Stimulated activated CD8-positive, alpha-beta memory T cell treated with anti-CD3 and anti-CD28 coated beads, Interleukin-12 subunit alpha, Interleukin-12 subunit beta, amount 100 ng/mL, for 1 hour (primary cell): ENCODE measurements at places on chromosomes 3 and 15.

- no peak for DNase-seq
These were observed 197.7 kb downstream of the CD47 start for GRCh38 chr3:107892955-107893624.

- no peak for DNase-seq
These were observed 29.2 kb downstream of the CADPS start for GRCh38 chr3:62845996-62846395.

GRCh38 chr15:33955945-33956344 lies 12.4 kb upstream of the CHRM5 start:
- no peak for DNase-seq

GRCh38 chr15:77480859-77481633 lies 60.4 kb downstream of the HMG20A start:
- DNase-seq: no peak

DNA sequence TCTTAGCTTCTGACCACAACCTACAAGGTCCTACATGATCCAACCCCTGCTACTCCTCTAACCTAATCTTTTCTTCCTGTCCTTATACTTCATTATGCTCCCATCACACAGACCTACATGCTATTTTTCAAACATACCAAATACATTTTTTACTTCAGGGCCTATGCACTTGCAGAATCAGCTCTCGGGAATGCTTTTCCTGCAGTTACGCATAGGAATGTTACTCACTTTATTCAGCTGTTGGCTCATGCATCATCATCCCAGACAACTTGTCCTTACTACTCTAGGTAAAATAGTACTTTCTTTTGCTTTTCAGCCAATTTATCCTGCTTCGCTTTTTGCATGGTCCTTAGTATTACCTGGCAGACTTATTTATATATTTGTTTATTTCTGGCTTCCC lies 105.6 kb downstream of the OXSM start:
- DNase-seq: no peak

GRCh38 chr3:106810300-106810875 lies 566.9 kb upstream of the CCDC54 start:
- DNase-seq: no peak

DNA sequence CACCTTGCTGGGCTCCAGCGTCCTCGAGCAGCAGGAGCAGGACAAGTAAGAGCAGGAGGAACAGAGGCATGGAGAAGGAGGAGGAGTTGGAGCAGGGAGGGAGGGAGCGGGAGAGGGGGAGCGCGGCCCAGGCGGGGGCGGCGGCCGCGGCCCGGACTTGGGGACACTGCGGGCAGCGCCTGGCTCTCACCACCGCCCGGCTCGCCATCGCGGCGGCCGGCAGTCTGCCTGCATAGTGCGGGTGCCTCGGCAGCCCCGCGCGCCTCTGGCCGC lies 440 bp downstream of the DCBLD2 start:
- no peak for DNase-seq

DNA sequence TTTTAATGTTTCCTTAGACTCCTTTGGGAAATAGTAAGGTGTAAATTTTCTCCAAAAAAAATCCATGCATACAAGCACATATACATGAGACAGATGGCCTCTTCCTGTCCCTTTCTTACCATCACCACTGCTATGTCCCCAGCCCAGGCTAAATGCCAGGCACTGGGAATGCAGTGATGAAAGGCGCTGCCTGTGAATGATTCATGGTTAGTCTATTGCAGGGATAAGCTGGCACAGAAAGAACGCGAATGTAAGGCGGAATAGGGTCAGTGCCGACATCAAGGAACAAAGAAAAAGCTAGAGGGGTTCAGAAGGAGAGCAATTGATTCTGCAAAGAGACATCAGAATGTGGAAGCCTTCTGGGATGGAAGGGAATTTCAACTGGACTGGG lies 36.2 kb upstream of the CFAP161 start:
- DNase-seq: no peak

DNA sequence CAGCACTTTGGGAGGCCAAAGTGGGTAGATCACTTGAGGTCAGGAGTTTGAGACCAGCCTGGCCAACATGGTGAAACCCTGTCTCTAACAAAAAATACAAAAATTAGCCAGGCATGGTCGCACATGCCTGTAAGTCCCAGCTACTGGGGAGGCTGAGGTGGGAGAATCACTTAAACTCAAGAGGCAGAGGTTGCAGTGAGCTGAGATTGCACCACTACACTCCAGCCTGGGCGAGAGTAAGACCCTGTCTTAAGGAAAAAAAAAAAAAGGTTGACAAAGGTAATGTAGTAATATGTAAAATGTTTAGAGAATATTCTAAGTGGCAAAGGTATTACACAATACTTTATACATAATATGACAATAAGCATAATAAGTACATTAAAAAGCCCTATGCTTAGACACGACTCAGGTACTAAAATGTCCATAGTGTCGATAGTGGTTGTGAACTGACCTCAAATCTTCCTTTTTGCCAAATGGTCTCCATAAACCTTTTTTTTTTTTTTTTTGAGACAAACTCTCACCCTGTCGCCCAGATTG lies 16.5 kb downstream of the RPN1 start:
- DNase-seq: no peak

DNA sequence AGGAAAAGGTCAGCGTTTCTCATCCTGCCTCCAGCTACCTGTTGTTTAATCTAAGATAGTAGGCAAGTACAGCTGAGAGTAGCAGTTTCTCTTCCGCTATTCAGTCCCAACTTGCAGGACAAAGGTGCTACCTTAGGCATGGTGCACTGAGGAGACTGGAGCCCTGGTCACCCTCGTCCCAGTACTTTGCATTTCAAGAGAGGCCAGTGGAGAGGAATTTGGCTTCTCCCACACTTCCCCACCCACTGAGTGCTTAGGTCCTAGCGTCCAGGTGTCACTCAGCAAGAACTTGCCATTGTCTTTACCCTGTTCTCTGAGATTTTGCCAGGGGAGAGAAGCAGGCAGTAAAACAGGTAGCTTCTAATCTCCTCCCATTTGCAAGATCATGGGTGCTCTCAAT lies 12.5 kb upstream of the RPN1 start:
- no peak for DNase-seq

DNA sequence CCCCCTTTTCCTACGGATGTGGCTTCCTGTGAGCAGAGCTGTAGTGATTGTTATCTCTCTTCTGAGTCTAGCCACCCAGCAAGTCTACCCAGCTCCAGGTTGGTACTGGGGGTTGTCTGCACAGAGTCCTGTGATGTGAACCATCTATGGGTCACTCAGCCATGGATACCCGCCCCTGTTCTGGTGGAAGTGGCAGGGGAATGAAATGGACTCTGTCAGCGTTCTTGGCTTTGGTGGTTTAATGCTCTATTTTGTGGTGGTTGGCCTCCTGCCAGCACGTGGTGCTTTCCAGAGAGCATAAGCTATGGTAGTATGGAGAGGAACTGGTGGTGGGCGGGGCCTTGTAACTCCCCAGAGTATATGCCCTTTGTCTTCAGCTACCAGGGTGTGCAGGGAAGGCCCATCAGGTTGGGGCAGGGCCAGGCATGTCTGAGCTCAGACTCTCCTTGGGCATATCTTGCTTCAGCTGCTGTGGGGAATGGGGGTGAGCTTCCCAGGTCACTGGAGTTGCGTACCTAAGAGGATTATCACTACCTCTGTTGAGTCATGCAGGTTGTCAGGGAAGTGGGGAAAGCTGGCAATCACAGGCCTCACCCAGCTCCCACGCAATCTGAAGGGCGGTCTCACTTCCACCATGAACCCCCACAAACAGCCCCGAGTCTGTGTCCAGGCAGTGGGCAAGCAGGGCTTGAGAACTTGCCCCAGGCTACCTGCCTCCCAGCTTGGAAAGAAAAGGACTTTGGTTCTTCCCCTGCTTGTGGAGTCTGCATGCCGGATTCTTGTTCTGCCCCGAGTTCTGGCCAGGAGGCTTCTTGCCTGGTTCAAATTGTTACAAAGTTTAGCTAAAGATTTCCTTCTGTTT lies 9.0 kb upstream of the ADGRG7 start:
- no peak for DNase-seq

DNA sequence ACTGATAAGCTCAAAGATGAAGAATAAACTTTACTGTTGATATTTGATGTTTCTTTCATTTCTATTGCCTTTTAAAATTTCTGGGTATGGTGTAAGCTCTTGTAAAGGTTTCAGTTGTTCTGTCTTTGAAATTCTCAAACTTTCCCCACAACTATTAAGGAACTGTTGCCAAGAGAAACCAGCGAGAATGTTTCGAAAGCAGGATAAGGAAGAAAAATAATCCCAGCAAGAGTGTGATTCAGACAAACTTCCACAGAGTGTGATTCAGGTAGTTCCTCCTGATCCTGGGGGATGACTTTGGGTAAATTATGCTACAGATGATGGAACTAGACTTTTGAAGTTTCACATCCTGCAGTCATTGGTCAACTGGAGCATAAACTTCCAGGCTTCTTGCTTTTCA lies 632.0 kb downstream of the NSUN3 start:
- no peak for DNase-seq

- no peak for DNase-seq
These were observed 25.9 kb upstream of the JMJD7 start for GRCh38 chr15:41801850-41802455.

GRCh38 chr15:59236394-59236793 lies 29.8 kb downstream of the LDHAL6B start:
- DNase-seq: no peak

DNA sequence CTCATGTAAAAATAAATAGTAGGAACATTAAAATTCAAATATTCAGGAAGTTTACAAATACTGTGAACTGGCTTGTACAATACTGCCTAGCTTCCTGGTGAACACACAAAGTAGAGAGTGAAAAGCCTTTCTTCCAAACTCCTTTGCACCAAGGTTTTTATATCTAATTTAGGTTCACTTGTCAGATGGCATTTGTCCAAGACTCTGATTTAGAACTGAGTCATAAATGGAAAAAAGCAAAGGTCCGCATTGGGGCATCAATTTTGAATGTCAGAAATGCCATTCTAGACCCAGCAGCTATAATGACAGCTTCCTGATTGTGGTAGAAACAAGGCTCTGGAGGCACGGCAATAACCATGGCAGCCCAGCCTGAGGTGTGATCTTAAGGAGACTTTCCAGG lies 160.7 kb downstream of the PDE8A start:
- DNase-seq: no peak

GRCh38 chr15:48866141-48866563 lies 11.8 kb upstream of the EID1 start:
- DNase-seq: no peak

GRCh38 chr3:181912384-181912783 lies 200.7 kb downstream of the SOX2 start:
- DNase-seq: no peak
